NCI-H1436 (cell line): ENCODE measurements at places on chromosomes 16 and 17.

GRCh38 chr16:74761665-74762064, 13.0 kb downstream of the FA2H start:
- no peak for DNase-seq

GRCh38 chr17:58002973-58003372, 4.1 kb downstream of the SRSF1 start:
- no peak for DNase-seq

DNA sequence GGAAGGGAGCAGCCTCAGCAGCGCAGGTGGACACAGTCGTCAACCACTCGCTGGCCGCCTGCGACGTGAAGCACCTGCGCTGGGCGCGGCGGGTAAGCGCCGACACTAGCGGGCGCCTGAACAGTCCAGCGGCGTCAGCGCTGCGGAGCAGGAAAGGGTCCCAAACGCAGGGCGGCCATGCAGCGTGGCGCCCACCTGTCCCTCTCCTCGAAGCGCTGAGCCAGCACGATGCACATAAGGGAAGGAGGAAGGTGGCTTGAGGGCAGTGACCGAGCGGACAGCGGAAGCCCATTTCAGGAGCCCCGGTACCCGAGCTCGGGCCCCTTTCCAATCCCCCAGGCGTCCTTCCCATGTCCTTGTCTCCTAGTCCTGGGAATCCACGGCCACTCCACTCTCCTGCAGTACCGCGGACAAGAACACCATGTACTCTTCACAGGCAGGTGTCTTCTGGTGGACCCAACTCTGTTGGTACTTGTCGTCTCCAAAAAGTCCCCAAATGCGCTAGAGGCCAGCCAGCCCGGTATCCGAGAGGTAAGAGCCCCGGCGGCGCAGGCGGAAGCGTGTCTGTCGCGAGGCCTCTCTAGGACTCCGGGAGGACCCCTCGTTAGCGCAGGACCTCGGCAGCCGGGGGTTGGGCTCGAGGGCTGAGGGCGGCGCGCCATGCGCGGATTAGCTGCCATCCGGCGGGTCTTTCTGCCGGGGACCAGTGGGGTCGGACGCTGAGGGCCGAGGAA, 14.4 kb downstream of the ZNF232 start:
- DNase-seq, result no peak

DNA sequence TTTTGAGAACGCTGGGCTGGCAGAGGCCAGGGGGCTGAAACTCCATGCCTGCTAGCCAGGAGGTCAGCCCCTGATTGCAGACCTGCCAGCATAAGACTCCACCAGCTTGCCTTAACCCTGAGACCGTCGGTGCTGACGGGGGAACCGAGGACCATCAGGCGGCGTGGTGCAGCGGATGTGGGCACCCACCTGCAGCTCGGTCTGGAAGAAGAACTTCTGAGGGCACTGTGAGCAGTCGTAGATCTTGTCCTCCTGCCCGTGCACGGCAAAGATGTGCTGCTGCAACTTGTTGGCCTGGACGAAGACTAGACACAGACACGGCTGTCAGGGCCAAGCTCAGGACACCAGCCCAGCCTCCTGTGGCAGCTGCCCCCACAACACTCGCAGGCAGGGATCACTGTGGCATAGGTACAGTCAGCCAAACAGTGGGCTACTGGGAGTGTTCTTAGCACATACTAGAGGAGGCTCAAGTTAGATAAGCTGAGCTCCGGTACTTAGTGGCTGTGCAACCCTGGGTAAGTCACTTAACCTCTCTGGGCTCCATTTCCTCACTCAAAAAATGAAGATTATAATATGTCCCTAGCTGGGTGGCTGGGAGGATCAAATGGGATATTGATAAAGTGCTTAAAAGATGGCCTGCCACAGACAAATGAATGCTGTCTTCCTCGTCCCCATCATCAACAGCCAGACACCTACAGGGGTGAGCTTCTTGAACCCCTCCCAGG, 150.0 kb downstream of the C16orf78 start:
- no peak for DNase-seq

DNA sequence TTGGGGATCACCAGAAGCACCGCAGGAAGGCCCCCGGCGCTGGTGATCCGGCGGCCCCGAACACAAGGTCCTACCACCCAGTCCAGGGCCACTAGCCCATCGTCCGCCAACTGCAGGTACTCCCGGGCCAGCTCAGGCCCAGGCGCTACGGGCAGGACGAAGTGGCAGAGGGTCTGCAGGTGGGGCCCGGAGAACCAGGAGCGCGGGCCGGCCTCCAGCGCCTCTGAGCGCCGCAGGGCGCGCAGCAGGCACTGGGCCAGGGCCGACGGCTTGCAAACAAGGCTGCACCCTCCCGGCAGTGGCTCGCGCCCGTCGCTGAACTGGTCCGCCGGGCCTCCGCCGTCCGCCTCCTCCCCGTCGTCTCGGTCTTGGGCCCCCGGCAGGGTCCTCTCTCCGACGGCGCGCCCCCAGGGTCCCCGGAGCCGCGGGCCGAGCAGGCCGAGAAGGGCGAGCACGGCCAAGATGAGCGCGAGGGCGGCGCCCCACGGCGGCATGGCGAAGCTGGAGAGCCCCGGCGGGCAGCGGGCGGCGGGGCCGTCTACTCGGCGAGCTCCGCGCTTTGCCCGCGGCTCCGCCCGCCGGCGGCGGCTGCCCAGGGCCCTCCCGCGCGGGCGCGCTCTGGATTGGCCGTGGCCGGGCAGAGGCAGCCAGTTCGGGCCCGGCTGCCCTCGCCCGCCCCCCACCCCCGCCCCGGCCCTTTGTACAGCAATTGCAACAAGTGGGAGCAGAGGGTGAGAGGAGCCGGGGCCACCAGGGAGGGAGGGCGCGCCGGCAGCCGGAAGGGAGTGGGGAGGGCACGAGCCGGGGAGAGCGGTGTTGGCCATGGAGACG, at the start of gene ABHD15:
Gene ABHD15, minus strand, starts transcription at position 565 of the 831 bp plus-strand sequence. Its CDS starts 71 bp downstream, at position 494.
- peak; percentile 47 for DNase-seq

DNA sequence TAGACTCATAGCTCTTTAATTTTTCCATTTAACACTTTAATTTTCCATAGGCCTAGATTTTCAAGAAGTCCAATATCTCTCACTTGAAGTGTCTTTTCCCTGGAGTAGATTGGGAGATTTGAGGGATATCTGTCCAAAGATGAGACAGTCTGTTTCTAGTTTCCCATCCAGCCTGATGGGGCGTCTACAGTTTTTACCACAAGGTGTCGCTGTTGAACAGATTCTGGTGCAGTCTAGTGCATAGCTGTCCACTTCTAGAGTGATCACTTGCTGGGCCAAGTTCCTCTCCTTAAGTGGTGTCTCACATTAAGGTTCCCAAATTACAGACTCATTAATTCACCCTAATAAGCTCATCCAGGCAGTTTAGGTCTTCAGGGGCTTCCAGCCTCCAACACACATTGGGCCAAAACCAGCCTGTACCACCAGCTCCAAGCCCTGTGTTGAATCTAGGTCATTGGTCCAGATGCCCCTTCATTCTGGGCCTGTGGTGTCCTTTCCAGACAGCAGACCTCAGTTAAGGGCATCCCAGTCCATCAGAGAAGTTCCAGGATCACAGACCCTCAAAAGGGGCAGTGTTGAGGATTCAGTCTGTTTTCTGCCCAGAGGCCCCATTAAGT, 9.4 kb downstream of the SNX20 start:
- no peak for DNase-seq

DNA sequence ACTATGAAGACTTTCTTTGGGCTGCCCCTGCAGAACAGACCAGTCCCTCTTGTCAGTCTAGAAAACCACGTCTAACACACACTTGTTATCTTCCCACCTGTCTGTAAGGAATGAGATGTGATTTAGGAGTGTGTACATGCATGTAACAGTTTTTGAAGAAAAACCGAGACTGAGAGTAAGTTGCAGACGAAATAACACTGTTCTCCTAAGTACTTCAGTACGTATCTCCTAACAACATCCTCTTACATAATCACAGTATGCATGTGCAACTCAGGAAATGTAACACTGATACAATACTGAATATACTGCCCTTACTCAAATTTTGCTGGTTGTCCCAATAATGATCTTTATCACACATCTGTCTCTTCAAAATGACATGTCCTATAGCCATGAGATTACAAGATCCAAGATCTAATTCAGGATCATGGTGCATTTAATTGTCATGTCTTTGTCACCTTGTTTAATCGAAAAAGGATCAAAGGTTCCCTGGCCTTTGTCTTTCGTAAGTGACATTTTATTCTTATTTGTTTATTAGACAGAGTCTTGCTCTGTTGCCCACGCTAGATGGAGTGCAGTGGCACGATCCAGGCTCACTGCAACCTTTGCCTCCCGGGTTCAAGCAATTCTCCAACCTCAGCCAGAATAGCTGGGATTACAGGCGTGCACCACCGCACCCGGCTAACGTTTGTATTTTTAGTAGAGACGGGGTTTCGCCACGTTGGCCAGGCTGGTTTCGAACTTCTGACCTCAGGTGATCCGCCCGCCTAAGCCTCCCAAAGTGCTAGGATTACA, 25.6 kb downstream of the CREBBP start:
- no peak for DNase-seq

DNA sequence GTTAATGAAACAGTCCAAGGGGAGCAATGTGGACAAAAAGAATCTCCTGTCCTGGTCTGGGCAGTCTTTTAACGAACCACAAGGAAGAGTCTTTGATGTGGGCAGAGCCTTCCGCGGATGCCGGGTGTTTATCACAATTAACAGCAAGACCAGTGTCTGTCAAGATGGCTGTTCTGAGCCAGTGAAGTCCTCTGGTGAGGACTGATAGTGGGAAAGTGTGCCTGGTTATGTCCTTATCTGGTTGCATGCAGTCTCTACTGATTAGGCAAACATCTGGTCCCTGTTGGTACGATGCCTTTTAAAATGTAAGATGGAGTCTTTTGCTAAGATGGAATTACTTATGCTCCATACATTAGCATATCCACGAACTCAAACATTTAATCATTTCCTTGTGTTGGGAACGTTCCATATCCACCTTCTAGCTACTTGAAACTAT, 88.5 kb downstream of the ZNF18 start:
- no peak for DNase-seq

- no peak for DNase-seq
These were observed 8.4 kb downstream of the NDUFAB1 start for GRCh38 chr16:23587726-23588125.
